Left kidney (tissue), 8 donors: ENCODE measurements at places on chromosomes 13 and 19. TPM values are rescaled to one million over a fixed set of nuclear protein-coding genes. Genes with fewer than 3 reads are reported as not detected.

DNA sequence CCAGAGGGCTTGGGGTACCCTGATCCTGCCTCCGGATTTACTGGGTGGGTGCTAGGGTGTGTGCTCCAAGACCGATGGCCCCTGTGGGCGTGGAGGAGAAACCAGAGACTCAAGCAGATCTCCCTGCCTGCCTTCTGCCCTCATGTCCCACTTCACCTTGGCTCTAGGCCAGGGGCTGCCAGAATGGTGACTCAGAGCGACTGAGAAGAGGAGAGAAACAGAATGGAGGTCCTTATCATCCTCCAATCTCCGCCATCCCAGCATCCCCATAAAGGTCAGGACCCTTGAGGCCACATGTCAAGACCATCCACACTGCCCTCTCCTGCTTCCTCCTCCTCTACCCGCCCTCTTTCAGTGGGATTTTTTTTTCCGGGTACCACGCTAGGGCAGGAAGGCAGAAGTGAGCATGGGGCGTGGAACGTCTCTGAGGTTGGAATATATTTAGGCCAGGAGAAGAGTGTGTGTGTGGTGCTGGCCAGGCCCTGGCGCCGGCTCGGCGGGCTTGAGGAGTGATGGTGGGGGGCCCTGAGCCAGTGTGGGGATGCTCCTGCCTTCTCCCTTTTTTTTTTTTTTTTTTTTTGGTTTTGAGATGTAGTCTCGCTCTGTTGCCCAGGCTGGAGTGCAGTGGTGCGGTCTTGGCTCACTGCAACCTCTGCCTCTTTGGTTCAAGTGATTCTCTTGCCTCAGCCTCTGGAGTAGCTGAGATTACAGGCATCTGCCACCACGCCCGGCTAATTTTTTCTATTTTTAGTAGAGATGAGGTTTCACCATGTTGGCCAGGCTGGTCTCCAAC lies 22.3 kb downstream of the IER2 start:
- DNase-seq, result no peak

GRCh38 chr13:68813180-68813796 lies 1294.3 kb upstream of the ATXN8OS start:
- no peak for DNase-seq

DNA sequence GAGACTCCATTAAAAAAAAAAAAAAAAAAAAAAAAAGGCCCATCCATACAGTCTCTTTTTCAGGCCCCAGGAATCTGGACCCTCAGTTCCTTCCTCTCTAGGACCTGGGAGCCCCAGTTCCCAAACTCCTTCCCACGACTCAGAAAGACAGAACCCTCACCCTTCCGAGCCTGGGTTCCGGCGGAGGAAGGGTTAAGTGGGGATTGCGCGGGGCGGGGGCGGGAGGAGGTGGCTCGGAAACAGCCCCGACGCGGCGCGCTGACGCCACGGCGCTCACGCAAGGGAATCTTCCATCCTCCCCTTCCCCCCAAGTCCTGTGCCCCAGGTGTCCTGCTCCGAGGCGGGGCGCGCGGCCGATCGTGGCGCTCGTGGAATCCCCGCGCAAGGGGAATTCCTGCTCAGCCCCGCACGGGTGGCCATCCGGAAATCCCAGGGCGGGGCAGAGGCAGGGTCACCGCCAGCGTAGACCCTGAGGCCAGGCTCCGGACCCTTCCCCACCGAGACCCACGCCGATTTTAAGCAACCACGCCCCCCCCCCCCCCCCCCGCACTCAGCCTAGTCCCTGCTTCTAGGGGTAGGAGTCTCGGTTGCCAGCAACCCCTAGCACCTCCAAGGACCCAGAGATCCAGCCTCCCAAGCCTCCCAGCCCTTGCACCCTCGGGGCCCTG lies 659 bp downstream of the NFKBID start:
- peak; percentile 74 for DNase-seq

DNA sequence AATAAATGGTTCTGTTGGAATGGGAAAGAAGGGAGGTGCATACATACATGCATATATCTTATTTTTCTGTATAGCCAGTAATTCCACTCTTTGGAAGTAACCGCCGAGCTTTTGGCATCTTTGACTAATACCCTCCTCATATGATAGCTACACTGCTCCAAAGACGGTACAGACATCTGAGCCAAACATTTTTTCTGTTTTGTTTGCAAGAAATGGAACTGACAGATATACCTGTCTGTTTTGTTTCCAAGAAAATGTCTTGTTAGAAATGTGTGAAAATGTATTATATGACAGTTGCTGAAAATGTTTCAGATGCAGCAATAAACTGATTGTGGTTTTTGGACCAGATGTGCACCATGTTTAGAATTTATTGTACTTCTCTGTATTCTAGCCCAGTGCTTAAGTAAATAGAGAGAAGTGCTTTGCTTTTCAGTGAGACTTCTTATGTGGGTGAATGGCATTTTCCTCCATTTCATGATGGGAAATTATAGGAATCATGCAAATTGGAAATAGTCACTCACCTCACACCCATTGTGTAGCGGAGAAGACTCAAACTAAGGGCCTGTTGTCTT lies 396.9 kb downstream of the KCNRG start:
- no peak for DNase-seq

GRCh38 chr19:4891066-4891465 lies 11.6 kb downstream of the ARRDC5 start:
- no peak for DNase-seq

DNA sequence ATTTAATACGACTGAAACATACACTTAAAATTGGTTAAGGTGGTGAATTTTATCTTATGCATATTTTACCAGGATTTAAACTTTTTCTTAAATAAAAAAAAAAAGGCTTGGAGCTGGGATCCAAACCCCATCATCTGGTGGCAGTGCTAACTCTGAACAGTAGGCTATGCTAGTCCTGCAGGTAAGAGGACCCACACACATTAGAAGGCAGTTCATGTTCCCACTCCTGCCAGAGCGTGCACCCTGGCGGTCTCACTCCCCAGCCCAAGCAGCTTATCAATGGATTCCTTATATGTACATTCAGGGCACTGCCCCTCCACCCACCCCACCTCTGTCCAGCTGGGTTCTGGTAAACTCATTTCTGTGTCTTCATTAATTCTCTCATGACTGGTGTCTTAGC lies 31.3 kb upstream of the CEBPA start:
- no peak for DNase-seq

DNA sequence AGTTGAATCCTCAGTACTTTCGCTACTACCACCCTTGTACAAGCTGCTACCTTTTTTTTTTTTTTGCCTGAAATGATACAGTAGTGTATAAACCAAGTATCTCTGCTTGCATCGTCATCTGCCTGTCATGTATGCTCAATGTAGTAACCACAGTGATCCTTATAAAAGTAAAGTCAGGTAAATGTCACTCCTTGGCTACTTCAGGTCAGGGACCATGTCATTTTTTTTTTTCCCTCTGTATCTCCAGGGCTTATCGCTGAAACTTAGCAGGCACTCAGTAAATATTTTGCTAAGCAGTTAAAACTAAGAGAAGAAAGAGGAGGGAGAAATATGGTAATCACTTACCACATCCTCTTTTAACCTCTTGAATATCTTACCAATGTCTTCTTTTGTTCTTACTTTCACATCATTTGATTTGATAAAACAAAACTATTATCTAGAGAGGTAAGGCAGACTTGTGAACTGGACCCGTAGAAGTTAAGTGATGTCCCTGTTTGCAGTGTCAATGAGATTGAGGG lies 96.8 kb upstream of the KLF12 start:
- DNase-seq, result no peak

DNA sequence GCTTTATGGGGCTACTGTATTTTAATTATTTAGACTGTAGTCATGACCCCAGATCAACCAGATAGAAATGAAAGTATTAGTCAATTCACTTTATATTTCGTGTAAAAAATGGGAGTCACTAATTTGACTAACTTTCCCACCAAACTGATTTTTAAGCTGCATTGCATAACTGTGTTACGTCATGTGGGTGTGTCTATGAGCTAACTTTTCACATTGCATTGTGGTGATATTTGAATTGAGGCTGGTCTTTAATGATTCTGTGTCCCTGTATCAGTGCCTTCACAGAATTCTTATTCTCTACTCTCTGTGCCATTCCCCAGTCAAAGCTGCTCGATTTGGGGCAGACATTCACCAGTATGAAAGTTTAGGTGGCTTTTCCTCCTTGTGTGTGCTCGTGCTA lies 172.7 kb upstream of the MAB21L1 start:
- DNase-seq, result no peak

GRCh38 chr13:32969516-32969941 lies 46.7 kb upstream of the KL start:
- no peak for DNase-seq

DNA sequence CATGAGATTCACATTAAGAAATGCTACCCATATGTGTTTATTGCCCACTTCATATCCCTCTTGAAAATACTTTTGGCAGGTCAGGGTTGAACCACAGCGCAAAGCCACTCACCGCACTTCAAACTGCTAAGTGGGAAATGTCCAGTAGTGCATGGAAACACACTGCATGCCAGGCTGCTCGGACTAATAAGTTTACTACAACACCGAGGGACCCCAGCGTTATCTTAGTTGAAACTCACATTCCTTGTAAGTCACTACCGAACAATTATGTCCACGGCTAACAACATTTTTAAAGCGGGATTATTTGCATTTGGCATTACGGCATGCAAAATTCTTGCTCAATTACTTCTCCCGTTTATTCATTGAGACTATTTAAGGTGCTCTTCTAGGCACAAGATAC lies 4.0 kb downstream of the BRD4 start:
- DNase-seq, result no peak

DNA sequence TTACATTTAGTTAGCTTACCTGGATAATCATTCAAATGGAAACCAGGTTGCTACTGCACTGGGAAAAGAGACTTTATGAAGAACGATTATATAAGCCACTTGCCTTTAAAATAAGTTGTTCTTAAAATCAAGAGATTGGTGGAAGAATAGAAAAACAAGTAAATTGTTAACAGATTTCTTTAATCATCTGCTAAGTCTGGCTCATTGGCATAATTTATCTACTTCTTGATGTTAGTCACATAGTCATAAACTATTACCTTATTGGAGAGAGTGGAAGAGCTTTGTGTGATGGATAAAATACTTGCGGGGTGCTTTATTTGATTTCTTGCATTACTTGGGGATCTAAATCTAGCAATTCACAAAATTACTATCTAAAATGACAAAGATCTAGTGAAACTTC lies 6.8 kb downstream of the LSM14A start:
- no peak for DNase-seq

- DNase-seq, result no peak
Measured at GRCh38 chr13:20525144-20525600, 485 bp downstream of the CRYL1 start.

DNA sequence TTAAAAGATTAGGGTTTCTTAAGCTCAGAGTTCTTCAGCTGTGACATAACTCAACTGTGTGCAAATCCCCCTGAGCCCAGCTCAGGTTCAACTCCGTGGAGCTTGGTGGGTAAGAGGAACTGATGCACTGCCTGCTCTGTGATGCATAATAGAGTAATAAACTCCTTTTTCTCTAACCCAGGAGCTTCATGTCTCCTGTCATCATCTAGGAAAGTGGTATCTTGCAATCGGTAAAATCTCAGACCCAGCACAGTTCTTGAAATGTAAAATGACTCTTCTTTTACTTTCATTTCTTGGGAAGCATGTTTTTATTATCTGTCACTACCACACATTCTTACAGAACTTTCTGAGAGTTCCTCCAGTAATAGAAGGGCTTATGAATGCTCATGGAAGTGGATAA lies 123.8 kb upstream of the PCDH9 start:
- DNase-seq, result no peak

DNA sequence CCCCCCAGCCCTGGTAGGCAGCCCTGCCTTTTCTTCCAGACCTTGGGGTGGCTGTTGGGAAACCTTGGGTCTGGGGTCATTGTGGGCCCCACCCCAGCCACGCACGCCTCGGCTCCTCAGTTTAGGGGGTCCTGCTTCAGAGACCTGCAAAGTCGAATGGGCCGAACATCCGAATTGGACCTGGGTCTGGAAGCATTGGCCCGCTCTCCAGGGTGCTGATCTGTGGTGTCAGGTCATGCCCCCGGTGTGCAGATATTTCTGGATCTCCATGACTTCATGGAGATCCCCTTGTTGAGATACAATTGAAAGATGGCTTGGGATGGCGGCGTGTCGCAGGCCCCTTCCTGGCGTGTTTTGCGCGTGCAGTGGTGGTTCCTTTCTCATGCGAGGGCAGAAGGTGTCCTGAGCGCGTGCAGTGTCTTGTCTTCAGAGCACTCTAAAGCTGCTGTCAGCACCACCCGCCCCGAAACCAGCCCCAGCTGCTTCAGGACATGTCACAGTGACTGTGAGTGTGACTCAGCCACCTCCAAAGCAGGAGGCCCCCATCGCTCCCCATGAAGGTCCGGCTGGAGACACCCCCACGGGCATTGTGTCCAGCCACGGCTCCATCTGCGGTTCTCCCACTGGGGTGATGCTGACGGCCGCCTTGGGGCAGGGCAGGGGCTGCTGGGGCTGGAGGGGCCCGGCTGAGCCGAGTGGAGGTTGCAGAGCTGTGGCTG lies 112.7 kb downstream of the KDM4B start:
- no peak for DNase-seq

- no peak for DNase-seq
Measured at GRCh38 chr13:80989241-80989640, 648.3 kb upstream of the SPRY2 start.

DNA sequence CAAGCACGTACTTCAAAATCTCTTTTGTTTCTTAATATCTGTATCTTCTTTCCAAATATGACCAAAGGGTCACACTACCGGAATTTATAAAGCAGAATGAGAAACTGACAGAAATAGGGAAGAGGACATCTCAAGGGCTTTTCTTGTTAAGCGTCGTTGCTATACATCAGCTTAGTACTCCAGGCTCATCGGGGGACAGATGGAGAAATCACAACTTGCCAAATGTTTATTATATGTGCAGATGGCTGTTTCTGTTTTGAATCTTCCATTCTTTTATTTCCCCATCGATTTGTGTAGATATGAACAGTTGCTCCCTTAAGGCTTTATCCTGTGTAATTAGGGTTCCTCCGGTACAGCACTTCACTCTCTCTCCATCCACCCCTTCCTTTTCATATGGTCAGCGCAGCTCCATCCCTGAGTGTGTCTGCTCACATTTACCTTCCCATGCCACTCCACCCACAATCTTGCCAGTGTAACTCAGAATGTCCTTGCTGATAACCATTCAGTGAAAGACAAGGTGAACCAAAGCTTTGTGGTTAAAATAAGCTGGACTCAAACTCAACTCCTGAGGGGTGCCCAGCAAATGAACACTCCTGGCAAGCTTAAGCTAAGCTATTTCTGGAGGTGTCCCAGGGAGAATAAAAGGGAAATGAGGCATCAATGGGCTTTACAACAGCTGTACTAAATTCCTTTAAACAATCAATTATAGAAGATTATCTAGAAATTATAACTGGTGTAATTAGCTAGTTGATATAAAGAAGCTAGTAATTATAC lies 51.3 kb downstream of the TBC1D4 start:
- DNase-seq, result no peak

DNA sequence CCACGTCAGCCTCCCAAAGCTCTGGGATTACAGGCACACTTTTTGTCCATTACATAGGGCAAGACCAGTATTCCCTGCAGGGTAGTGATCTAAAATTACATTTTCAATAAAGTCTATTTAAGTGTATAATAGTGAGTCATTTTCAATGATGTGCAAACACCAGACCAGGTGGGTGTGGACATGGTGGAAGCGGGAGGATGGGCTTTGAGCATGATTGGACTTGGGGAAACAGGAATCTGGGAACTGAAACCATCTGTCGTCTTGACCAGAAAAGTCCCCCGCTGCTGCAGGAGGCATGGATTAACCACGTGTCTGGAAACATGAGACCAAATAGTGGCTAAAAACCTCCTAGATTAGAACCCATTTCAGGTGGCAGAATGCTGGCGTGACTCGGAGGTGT lies 4.9 kb downstream of the FXYD3 start:
- no peak for DNase-seq

The NACC1 gene
- polyA plus RNA-seq, result 20.6 TPM

The ZNF728 gene
- polyA plus RNA-seq, result 0.42 TPM

The PRODH2 gene
- polyA plus RNA-seq, result 39.3 TPM

The CEACAM19 gene
- polyA plus RNA-seq, result 22.7 TPM

The ZNF497 gene
- polyA plus RNA-seq, result 4.2 TPM
